ENCODE measurements at places on chromosomes 16 and 17. TPM values are rescaled to one million over a fixed set of nuclear protein-coding genes. Genes with fewer than 3 reads are reported as not detected.

FTO gene
- total RNA-seq = 142 TPM

GFER gene
- 8.7 TPM for total RNA-seq

ABCC12 gene
- not detected for total RNA-seq

FAM20A gene
- total RNA-seq = 63.3 TPM

MARCHF10 gene
- under 0.01 TPM for total RNA-seq

SSH2 gene
- 14.4 TPM for total RNA-seq

SLC4A1 gene
- not detected for total RNA-seq

CHST4 gene
- total RNA-seq = not detected

OTOA gene
- under 0.01 TPM for total RNA-seq

CACNA1H gene
- total RNA-seq = under 0.01 TPM

KRTAP9-2 gene
- not detected for total RNA-seq

CLEC19A gene
- total RNA-seq = not detected

- DNase-seq = no peak
These were observed 1.4 kb downstream of the MCRIP2 start for GRCh38 chr16:643050-643368.

DNA sequence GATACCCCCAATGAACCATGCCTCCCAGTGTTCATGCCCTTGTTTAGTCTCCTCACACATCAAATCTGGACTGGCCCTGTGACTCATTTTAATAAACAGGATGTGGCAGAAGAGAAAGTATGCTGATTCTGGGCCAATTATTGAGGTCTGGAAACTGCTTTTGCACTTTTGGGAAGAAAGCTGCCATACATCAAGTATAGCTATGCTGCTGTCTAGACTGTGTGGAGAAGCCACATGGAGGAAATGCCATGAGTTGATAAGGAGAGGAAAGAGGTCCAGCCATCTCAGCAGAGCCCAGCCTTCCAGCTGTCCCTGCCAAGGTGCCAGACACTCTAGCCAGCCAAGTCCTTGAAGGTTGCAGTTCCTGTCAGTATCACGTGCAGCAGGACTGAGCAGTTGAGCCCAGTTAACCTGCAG, 16.7 kb downstream of the RPRML start:
- no peak for DNase-seq

GRCh38 chr16:72588551-72588950, 416.6 kb upstream of the PMFBP1 start:
- DNase-seq = no peak

DNA sequence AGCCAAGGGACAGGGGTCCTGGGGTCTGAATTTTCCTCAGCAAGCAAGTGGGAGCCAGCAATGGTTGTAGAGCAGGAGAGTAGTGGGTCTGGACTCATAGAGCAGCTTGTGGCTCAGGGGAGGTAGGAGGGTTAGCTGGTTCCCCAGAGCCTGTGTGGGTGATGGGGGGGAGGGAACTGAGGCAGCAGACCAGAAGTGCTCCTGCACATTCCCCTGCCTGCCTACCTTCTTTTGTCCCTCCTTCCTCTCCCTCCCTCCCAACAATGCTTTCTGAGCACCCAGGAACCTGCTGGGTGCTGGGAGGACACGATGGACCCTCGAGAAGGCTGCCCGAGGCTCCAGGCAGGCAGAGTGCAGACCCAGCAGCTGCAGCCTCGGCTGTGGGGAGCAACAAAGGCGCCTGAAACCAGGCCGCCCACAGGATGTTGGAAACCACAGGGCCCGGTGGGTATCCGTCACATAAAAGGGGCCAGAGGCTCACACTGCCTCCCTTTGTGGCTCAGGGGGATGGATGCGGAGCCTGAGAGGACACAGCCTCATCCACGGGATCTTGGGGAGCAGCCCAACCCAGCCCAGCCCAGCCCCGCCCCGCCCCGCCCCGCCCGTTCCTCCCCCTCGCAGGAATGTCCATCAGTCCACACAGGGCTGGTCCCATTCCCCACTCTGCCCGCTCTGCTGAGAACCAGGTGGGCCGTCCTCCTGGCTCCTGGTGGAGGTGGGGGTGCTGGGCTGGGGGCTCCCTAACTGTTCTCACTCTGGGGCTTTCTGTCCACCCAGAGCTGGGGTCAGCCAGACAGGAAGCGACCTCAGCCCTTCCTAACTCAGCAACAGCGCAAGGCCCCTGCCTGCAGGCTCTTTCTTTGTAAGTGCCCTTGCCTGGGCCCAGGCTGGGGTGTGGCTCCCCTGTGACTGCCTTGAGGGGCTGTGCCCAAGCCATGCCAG, 1.7 kb upstream of the NLRC3 start:
- DNase-seq = peak; percentile 84

GRCh38 chr16:4685292-4685691, 8.1 kb upstream of the NUDT16L1 start:
- peak; percentile 80 for DNase-seq

DNA sequence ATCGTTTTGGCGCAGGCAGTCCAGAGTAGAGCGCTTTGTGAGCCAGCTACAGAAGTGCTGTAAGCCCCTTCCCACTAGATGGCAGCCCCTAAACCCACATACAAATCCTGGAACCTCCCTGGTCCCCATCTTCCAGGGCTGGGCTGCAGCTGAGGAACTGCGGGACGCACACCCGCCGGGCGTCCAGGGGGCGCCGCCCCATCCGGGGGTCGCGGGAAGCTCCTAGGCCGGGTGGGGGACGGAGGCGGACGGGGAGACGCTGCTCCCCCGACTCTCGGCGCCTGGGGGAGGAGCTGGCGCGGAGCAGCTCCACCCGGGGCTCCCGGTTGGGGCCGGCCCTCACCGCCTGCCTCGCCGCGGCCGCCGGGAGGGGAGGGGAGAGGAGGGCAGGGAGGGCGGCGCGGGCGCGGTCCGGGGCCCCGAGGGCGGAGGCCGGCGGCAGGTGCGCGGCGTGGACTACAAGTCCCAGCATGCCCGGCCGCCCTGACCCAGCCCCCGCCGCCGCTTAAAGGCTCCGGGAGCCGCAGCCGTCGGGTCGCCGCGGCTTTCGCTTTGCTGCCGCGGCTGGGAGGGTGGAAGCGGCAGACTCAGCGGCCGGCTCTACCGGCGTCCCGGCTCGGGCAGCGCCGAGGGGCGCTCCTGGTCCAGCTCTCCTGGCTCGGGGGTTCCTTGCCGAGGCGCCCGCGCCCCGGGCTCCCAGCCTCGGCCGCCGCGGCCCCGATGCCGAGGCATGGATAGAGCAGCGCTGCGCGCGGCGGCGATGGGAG, at the start of gene KSR1:
KSR1 (plus strand) TSS at position 535 of the 767 bp plus-strand sequence; CDS start at position 731, 196 bp downstream.
- DNase-seq = peak; percentile 97

DNA sequence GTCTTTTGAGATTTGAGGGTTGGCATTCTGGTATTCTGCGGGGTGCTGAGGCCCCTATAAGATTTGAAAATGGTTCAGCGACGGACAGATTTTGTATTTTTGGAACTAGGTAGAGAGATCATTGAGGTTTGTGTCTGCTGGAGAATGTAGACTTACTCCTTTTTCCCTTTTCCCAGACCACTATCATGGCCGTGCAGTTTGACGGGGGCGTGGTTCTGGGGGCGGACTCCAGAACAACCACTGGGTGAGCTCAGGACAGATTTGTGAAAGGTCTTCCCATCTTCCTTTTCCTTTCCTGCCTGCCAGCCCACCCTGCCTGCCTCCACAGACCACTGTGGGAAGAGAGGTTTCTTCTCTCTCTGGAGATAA, 572 bp downstream of the PSMB6 start:
- DNase-seq = peak; percentile 94

DNA sequence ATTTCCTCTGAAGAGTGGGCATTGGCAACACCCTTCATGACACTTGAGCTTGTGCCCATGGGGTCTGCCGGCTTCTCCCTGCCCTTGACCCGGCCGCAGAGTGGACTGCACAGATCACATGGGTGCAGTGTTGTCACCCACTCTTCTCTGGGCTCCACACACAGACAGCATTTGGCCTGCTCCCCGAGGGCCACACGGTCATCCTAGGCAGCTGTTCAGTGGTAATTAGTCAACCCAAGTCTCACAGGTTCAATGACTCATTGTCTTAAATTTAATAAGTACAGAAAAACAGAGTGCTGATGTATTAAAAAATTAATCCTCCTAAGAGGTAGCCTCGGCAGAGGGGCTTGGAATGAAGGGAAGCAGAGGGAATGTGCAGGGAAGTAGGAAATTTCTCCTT, 204.8 kb downstream of the MSI2 start:
- DNase-seq = no peak

GRCh38 chr16:1344499-1344898, 7.2 kb downstream of the TSR3 start:
- no peak for DNase-seq

DNA sequence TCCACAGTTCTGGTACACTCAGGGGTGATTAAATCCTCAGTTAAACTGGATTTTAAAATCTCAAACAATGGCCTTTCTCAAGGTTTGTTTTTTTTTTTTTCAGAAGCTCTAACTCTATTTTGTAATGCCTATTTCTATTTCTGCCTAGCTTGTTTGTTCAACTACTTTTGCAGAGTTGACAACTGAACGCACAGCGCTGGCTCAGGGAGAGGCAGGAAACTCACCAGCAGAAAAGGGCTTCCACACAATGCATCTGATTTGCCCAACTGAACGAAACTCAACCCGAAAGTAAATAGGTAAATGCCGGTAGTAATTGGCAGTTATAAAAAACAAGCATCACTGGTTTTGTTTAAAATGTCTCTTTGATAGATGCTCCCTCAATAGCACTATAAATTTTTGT, 52.7 kb upstream of the CNEP1R1 start:
- DNase-seq = no peak

DNA sequence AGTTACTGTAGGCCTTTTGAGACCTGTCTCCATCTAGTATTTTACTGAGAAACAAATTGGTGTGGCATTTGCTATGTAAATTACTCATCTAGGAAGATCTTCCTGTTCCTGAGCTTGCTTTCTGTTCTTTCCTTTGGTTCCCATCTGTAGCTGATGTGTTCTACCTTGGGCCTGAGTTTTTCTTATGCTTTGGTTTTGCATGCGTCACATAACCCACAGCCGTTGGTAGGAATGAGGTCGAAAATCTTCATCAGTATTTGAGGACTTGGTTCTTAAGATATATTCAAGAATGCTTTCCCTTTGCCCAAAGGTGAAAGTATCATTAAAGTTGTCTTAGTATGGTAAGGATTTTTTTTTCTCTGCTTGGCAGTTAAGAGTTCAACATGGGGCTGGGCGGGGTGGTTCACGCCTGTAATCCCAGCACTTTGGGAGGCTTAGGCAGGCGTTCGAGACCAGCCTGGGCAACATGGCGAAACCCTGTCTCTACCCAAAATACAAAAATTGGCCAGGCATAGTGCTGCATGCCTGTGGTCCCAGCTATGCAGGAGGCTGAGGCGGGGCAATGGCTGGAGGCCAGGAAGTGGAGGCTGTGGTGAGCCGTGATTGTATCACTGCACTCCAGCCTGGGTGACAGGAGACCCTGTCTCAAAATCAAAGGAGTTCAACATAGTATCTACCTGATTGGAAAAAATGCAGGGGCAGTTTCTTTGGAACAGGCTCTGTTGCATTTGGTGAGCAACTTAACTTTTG, 28.8 kb downstream of the IST1 start:
- DNase-seq = no peak

GRCh38 chr17:48150597-48151001, 43.0 kb downstream of the SNX11 start:
- DNase-seq = no peak

DNA sequence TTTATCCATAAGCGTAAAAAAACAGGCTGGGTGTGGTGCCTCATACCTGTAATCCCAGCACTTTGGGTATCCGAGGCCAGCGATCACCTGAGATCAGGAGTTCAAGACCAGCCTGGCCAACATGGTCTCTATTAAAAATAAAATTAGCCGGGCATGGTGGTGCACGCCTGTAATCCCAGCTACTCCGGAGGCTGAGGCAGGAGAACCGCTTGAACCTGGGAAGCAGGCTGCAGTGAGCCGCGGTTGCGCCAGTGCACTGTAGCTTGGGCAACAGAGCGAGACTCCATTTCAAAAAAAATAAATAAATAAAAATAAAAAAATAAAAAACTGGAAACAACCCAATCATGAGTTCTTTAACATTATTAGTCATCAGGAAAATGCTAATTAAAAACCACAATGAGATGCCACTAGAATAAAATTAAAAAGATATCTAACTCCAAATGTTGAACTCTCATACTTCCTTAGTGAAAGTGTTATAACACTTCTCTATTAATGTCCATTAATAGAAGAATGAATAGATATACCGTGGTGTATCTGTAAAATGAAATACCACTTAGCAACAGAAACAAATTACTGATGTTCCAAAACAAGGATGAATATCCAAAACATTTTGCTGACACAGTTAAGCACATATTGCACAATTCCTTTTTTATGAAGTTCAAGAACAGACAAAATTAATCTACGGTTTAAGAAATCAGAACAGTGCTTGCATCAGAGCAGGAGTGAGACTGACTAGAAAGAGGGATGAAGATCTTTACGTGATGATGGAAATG, 13.1 kb downstream of the MPHOSPH6 start:
- DNase-seq = no peak

- peak; percentile 96 for DNase-seq
These were observed 346.9 kb downstream of the FOXL1 start for GRCh38 chr16:86925067-86925791.

- no peak for DNase-seq
These were observed 17.8 kb downstream of the JPH3 start for GRCh38 chr16:87620201-87620495.

DNA sequence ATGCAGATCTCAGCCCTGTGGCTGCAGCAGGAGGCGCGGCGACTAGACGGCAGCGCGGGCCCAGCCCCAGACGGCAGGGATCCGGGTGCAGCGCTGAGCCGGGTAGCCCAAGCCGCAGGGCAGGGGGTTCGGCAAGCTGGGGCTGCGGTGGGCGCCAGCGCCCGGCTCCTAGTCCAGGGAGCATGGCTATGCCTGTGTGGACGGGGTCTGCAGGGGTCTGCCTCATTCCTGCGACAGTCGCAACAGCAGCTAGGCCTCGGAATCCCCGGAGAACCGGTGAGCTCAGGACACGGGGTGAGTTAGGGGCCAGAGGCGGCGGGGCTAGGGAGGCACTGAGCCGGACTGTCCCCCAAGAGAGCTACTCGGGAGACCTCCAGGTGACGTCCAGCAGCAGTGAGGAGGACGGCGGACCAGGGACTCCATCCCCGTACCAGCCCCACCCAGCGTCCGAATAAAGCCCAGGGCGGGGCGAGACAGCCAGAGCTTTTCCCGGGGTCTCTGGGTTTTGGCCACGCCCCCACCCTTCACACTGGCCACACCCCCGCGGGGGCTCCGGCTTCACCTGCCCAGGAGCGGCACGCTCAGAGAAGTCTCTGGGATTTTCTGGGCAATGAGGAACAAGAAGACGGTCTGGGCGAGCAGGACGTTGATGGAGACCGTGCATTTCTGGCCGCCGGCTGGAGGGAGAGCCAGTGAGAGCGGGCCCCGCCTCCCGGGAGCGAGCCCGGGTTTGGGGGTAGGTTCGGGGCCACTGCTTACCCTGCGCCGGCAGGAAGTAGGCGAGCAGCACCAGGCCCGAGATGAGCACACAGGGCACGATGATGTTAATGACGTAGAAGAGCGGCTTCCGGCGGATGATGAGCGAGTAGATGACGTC, 1.1 kb downstream of the C17orf107 start:
- peak; percentile 80 for DNase-seq

DNA sequence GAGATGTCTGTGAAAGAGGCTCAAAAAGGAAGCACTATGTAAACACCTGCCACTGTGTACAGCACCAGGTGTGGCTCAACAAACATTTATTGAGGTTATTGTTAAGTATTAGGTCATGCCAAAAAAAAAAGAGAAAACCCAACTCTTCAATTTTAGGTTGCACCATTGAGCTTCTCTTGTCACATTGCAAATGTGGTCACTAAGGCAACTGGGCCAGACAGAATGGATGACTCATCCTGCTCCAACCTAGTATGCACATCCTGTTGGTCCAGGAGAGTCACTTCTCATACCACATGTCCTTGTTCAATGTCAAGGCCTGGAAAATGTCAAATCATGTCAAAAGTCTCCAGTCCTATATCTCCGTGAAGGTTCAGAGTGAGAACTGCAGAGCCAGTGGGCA, 25.0 kb downstream of the HOXB1 start:
- no peak for DNase-seq

- DNase-seq = peak; percentile 59
These were observed 947 bp downstream of the DDX42 start for GRCh38 chr17:63774969-63775265.
